ENCODE measurements at places on chromosomes 6 and 20. TPM values are rescaled to one million over a fixed set of nuclear protein-coding genes. Genes with fewer than 3 reads are reported as not detected.

DNA sequence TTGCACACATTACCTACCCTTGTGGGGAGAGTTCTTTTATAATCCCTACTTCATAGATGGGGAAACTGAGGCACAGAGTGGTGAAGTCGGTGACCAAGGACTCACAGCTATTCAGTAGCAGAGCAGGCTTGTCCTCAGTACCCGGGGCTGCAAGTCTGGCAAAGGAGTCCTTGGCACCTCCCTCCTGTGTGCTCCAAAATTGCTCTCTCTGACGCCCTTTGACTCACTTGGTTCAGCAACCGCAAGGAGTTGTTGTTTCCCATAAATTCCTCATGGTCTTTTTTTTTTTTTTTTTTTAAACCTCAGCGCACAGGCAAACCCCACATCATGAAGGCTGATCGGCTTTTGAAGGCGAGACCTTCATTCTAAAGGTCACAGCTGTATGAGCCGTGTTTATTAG is 143.2 kb downstream of the CEBPB start:
- DNase-seq = no peak

DNA sequence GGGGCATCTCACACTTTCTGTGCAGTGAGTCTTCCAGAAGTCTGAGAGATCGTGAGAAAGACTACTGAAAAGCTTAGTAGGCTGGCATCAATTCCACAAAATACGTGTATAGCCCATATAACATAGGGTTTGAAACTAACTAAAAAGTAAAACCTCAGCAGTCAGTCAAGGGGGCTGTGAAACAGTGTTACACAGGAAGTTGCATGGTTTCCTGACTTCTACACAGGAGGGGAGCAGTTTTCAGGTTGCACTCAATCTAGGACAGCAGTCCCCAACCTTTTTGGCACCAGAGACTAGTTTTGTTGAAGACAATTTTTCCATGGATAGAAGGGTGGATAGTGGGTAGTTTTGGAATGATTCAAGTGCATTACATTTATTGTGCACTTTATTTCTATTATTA is 4.7 kb upstream of the LY86 start:
- no peak for DNase-seq

- DNase-seq = no peak
Measured at GRCh38 chr6:15386110-15386755, 140.4 kb downstream of the JARID2 start.

GRCh38 chr6:39887692-39888450 is 46.4 kb downstream of the MOCS1 start:
- no peak for DNase-seq

DNA sequence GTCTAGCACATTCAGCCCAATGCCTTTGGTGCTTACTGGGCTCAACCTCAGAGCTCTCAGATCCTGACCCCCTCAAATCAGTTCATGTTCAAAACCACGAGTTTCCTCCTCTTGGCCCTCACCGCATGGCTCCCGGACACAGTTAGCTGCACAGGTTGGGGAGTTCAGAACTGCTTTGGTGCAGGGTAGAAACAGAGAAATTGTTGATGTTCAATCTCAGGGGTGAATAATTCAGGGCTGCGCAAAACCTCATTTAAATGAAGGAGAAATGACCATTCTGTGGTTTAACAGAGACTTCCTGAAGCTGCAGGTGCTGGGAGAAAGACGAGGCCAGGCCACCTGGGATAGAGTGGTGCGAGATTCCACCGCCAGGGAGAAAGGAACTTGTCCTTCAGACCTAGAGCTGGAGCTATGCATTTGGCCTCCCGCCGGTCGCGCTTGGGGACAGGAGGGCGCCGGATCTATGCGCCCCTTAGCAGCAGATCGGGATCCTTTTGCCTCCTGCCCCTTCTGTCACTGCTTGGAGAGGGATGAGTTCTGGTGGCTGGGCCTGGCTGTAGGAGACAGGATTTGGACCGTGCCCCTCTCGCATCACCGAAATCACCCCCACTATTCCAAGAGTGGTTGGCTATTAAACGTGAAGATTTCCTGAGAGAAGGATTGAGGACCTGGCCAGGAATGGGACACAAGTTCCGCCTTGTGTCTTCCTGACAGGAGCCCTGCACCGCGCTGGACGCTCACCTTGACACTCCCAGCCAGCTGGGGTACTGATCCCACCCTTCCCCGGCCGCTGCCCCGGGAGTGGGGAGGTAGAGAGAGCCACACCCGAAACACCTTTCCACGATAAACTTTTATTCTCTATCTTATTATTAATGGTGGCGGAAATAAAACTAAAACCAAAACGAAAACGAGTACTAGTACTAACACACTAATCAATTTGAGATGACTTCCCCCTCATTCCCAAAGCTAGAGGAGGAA is 767 bp upstream of the PAX1 start:
- DNase-seq = no peak

DNA sequence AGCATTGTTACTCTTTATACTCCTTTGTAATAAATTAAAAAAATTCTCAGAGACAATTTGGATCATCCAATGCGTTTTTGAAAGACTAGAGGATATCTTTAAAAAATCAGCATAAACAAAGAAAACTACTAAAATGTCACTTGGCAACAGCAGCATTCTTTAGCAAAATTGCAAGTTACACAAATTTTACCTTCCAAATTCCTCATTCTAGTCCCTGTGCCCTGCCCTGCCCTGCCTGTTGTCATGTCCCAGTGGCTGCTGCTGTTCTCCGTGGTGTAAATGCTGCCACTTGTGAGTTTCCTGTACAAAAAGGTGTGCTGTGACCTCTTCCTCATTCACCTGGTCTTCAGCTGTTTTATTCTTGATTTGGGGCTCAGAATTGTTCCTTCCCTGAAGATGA is 83.2 kb downstream of the CDC5L start:
- no peak for DNase-seq

The ATP6V1G2 gene
- polyA plus RNA-seq = 2.5 TPM

The C2 gene
- 10.3 TPM for polyA plus RNA-seq

DNA sequence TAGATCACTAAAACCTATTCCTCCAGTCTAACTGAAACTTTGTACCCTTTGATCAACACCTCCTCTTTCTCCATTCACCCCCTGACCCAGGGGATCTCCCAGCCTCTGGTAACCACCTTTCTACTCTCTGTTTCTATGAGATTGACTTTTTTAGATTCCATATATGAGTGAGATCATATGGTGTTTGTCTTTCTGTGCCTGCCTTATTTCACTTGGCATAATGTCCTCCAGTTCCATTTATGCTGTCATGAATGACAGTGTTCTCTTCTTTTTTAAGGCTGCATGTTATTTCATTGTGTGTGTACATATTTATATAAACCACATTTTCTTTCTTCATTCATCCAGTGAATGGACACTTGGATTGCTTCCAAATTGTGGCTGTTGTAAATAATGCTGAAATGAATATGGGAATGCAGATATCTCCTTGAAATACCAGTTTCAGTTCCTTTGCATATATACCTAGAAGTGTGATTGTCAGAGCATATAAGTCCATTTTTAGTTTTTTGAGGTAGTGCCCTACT is 57.7 kb downstream of the DHX35 start:
- no peak for DNase-seq

GRCh38 chr6:21438237-21438985 is 155.1 kb upstream of the SOX4 start:
- DNase-seq = no peak

The GNMT gene
- polyA plus RNA-seq = 2.6 TPM

The HS3ST5 gene
- polyA plus RNA-seq = 0.02 TPM

The MUC22 gene
- 0.02 TPM for polyA plus RNA-seq

The SIRPA gene
- 11.9 TPM for polyA plus RNA-seq

- DNase-seq = no peak
Measured at GRCh38 chr20:43824309-43825050, 90.2 kb upstream of the TOX2 start.

The ENPP3 gene
- polyA plus RNA-seq = 50.5 TPM

The TCF21 gene
- polyA plus RNA-seq = 0.14 TPM

- no peak for DNase-seq
Measured at GRCh38 chr20:19453410-19453809, 241.0 kb downstream of the SLC24A3 start.

DNA sequence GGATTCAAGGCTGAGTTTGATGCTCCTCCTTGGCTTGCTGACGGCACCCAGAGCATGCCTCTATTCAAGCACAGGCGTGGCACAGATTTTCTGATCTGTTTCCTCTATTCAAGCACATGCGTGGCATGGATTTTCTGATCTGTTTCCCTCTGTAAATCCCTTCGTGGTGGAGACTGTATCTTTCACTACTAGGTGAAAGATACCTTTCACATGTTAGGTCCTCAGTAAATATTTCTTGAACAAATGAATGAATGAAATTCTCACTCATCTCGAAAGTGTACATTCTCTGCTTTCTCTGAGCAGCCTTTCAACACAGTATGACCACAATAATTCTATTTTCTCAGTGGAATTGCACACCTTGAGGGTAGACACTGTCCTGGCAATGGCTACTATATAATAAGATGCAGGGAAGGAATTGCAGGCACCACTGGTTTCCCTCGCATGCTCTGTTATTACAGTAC is 72.6 kb upstream of the F13A1 start:
- no peak for DNase-seq

- DNase-seq = no peak
Measured at GRCh38 chr6:20433321-20433720, 31.6 kb downstream of the E2F3 start.

The SCUBE3 gene
- polyA plus RNA-seq = 0.14 TPM

DNA sequence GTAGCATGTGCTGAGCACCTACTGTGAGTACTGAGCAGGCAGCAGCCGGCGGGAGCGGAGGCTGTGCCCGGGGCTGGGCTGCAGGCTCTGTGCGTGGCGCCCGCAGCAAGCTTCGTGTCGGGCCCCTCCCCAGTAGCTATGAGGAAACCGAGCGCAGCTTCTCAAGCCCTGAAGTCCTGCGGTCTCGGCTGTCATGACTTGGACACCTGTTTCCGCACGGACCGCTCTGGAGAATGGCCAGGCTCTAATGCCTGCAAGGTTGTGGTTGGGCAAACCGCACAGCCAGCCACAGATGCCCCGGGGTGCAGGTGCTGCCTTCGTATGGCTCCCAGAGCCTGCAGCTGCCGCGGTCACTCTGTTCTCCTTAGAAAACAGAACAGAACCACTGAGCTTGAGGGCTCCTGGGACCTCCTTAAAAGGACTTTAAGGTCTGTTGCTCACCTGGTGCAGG is 33.7 kb downstream of the PYGB start:
- no peak for DNase-seq

The REM1 gene
- polyA plus RNA-seq = 1.2 TPM

The MCCD1 gene
- not detected for polyA plus RNA-seq

DNA sequence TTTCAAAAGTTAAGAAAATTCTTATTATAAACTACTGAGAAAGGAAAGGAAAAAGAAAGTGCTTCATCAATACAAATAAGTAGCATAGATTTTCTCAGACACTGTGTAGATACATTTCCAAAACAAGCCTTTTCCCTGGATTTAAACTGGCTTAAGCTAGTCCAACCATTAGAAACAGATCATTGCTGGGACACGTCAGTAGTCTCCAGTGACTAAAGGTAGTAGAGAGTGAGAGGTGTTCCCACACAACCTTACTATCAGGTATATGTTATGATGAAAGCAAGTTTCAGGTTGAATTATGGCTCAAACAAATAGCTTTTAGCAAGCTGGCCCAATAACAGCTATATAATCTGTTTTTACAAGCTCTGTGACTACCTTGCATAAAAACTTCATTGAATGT is 47.3 kb upstream of the SLC2A12 start:
- no peak for DNase-seq

DNA sequence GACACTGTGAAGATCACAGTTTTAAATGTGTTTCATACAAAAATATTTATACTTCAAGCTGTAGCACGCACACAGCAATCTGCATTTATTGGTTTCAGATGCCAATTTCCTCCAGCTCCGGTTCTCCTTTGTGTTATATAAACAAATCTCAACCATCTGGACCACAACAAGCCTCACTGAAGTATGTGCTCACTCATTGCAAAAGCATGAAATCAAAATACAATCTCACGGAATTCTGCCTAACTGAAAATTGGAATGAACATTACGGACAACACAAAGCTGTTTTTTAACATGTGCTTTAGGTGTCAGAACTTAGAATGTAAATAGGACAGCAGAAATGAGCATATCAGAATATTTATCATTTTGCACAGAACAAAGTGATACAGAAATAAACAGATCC is 38.0 kb downstream of the RCAN2 start:
- no peak for DNase-seq

GRCh38 chr6:162602759-162603158 is 124.8 kb downstream of the PRKN start:
- no peak for DNase-seq

DNA sequence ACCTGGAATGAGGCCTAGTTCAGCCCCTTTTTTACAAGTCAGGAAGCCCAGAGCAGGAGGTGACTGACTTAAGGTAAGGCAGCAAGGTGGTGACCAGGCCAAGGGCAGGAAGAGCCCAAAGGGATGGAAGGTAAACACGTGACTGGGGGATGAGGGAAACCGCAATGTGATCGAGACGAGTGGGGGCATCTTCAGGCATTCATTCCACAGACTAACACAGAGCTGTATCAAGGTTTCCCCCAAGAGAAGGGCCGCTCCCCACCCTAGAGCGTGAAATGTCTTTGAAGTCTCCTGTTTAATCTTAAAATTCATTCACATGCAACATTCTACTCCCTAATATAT is 76.3 kb upstream of the PIM1 start:
- no peak for DNase-seq

GRCh38 chr20:13220194-13220903 is 725 bp upstream of the ISM1 start:
- no peak for DNase-seq

The CRISP3 gene
- polyA plus RNA-seq = 0.48 TPM

GRCh38 chr6:163147994-163148393 is 266.5 kb upstream of the QKI start:
- DNase-seq = no peak

All from thymus (tissue), 14 donors.